ENCODE measurements at places on chromosomes 5 and 9. TPM values are rescaled to one million over a fixed set of nuclear protein-coding genes. Genes with fewer than 3 reads are reported as not detected.

Gene GFI1B
- total RNA-seq, result 1.1 TPM

Gene DNAI1
- 13.5 TPM for total RNA-seq

Gene FCN1
- 84.4 TPM for total RNA-seq

Gene DBH
- total RNA-seq, result not detected

Gene FOXD1
- 0.74 TPM for total RNA-seq

Gene WNK2
- 7.7 TPM for total RNA-seq

Gene TPPP
- 16.2 TPM for total RNA-seq

Gene PCDHGA5
- 2.8 TPM for total RNA-seq

Gene TUSC1
- total RNA-seq, result 11.6 TPM

Gene MSMP
- total RNA-seq, result not detected

Gene ANKH
- total RNA-seq, result 53.7 TPM

Gene EFNA5
- total RNA-seq, result 10.2 TPM

Gene PCDHB5
- total RNA-seq, result 1.8 TPM

Gene P4HA2
- total RNA-seq, result 75.7 TPM

Gene GGTA1
- total RNA-seq, result 14.0 TPM

Gene BHMT2
- 3.9 TPM for total RNA-seq

Gene TLR4
- total RNA-seq, result 70.1 TPM

Gene LCN9
- not detected for total RNA-seq

Gene SLC1A3
- 52.1 TPM for total RNA-seq

Gene SLC44A1
- total RNA-seq, result 55.2 TPM

Gene SEMA6A
- total RNA-seq, result 44.3 TPM

Gene C5
- total RNA-seq, result 22.1 TPM

Gene HMCN2
- 4.7 TPM for total RNA-seq

Gene HEMGN
- 0.56 TPM for total RNA-seq

Gene CYLC2
- total RNA-seq, result not detected

Gene PPP3R2
- total RNA-seq, result not detected

Gene IL17B
- not detected for total RNA-seq

Gene HRCT1
- total RNA-seq, result 8.7 TPM

Gene HSPA4
- 66.0 TPM for total RNA-seq
